ENCODE measurements at places on chromosomes 16 and 17.

DNA sequence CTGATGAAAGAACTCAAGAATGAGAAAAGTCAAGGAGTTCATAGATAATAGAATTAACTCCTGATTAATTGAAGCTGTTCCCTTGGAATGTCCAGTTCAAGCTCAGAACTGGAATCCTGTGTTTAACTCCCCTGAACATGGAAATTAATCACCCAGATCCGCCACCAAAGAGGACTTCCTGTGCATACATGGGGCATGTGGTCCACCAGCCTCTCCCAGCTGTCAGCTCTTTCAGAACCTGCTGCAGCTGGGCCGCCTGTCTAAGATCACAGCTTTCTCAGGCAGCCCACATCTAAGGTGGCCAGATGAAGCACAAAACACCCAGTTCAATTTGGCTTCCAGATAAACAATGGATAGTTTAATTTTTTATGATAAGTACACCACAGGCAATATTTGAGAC lies 203.7 kb upstream of the COX10 start:
- no peak for DNase-seq

GRCh38 chr17:77730376-77730775 lies 228.1 kb upstream of the TNRC6C start:
- no peak for DNase-seq

GRCh38 chr16:29315046-29315445 lies 91.5 kb downstream of the NPIPB11 start:
- DNase-seq: no peak

DNA sequence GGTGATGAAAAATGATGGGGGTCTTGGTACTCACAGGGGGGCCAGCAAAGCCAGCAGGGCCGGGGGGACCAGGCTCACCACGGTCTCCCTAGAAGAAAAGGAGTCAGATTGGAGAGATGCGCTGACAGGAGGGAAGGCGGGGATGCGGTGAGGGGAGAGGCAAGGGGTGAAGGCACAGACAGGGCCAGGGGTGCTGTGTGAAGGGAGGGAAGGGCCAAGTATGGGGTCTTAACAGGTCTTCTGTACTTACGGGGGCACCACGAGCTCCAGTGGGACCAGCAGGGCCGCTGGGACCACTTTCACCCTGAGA lies 11.2 kb downstream of the COL1A1 start:
- no peak for DNase-seq

GRCh38 chr17:19718041-19718612 lies 1.7 kb upstream of the SLC47A2 start:
- no peak for DNase-seq

GRCh38 chr17:50661795-50662391 lies 27.2 kb downstream of the ABCC3 start:
- no peak for DNase-seq

DNA sequence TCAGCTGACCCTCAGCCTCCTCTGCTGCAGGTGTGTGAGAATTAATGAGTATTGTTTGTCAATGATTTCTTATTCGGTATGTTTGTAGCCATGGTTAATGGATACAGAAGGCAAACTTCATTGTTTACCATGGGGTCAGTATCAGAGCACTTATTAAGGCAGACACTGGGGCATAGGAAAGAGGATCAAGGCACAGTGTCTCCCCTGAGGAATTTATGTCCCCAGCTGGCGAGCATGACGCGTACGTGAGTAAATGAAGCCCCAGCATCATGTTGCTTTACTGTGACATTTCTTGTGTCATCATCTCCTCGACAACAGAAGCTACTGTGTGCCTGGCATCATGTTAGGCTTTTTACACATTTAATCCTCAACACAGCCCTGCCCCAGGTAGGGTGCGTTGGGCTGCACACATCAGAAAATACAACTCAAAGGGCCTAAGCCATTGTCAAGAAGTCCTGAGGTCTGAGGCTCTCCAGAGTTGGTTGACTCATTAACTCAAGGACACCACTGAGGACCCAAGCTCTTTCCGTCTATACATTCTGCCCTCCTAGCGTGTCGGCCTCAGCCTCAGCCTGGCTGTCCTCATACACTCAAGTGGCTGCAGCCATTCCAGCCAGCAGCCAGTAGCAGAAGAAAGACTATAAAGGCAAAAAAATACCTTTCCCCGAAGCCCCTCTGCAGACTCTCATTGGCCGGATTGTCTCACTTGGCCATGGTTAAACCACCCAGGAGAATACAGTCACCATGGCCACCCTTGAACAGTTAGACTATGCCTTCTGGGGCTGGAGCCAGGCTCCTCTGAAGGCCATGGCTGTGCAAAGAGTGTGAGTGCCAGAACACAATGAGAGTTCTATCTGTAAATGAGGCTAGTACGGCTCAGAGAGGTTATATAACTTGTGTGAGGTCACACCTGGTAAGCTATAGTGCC lies 13.9 kb upstream of the ZCCHC14 start:
- no peak for DNase-seq

DNA sequence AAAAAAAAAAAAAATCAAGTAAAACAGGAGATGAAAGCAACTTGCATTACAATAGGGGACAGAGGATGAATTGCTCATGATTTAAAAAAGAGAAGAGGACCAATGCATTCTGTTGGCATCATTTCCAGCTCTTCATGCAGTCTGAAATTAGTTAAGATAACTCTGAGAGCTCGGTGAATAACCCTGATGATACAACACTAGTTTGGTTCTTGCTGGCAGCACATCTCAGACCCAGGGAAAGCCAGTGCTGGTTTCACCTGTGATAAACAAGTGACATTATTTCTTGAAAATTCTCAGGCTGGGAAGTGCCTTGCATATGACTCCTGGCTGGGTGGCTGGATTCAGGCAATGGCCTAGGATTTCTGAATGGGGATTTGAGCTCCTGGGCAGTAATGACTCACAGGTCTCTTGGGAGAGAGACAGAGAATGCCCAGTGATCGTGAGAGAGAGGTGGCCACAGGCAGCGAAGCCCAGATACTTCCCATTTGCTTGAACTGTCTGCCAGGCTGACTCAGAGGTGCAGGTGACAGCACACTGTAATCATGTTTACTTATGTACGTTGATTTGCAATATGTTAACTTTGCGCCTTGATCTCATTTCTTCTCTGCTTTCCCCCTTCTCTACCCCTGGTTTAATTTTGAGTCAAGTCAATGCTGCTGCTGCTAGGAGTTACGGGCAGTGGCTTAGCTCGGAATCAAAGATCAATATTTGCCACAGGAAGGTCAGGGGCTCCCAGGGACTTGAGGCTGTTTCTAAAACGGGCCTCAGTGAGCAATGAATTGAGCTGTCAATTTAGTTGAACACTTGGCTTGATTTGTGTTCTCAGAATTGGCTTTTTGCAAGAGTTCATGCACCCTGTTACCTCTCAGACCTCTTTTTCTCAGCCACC lies 27.1 kb downstream of the ARSG start:
- DNase-seq: no peak

GRCh38 chr17:59330053-59330942 lies 1.2 kb upstream of the YPEL2 start:
- no peak for DNase-seq

- no peak for DNase-seq
These were observed 13.4 kb upstream of the TAC4 start for GRCh38 chr17:49861150-49861884.

- DNase-seq: no peak
These were observed 1.8 kb downstream of the UBE2G1 start for GRCh38 chr17:4364622-4365041.

DNA sequence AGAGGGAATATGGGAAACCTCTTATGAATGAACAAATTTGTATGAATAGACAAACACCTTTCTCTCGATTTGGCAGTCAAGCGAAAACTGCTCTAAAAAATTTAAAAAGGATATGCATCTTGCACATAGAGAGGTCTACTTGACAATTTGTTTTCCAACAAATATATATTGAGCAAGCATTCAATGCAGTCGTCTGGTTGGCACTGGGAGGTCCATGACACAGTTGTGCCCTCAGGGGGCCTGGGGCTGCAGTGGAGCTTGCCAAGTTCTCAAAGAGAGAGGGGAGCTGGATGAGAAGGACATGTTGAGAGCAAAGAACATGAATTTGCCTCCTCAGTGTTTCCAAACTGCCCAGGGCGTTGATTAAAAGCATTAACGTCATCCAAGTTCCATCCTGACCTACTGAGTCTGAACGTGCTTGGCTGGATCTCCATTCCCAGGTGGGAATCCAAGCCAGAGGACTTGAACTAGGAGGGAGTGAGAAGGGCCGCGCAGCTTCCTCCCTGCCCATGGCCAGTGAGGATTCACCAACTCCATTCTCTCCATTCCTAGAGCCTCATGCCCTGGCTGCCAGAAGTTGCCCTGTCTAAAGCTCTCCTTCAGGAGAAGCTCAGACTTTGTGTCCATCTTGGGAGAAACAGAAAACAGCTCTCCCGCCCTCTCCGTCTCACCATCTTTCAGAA lies 24.5 kb downstream of the TBX2 start:
- DNase-seq: no peak

DNA sequence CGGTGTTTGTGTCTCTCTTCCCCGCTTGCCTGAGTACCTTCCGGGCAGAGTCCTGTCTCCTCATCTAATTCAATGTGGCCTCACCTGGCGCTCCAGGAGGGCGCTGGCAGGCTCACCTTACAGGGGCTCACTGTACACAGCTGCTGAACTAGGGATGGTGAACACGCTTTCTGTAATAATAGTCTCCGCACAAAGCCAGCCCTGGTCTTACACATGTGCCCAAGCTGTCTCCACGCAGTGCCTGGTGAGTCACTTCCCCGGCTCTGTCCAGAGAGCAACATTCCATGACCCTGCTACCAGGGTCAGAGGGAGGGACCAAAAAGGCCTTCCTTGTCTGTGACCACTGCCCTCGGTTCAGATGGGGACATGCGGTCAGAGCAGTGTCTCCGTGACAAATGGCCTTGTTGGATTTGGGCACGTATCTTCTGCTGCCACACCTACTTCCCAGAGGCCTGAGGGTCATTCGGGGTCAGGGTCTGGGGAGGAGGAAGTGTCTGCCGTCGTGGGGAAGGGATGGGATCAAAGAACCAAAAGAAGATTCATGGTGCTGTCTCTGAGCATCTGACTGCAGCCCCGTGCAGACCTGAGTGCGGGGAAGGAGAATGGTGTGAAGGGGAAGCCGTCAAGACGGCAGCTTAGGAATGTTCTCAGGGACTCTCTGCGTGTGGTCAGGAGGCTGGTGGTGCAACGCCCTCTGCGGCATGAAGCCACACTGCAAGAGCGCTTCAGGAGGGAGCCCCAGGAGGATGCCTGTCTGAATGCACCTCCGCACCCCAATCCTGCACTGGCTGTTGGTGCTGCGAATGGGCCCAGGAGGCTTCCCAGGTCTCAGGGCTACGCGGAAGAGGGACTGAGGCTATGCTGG lies 68.8 kb downstream of the IL21R start:
- no peak for DNase-seq

GRCh38 chr17:57455063-57455914 lies 199.0 kb downstream of the MSI2 start:
- DNase-seq: peak; percentile 65

- DNase-seq: peak; percentile 69
These were observed 13.3 kb upstream of the RPL38 start for GRCh38 chr17:74190154-74190553.

GRCh38 chr17:44552361-44552760 lies 4.9 kb upstream of the FZD2 start:
- DNase-seq: no peak

GRCh38 chr16:4679156-4679849 lies 14.1 kb upstream of the NUDT16L1 start:
- DNase-seq: no peak

GRCh38 chr16:79991969-79992368 lies 391.4 kb upstream of the MAF start:
- no peak for DNase-seq

GRCh38 chr16:48206594-48207242 lies 37.4 kb upstream of the LONP2 start:
- DNase-seq: no peak

DNA sequence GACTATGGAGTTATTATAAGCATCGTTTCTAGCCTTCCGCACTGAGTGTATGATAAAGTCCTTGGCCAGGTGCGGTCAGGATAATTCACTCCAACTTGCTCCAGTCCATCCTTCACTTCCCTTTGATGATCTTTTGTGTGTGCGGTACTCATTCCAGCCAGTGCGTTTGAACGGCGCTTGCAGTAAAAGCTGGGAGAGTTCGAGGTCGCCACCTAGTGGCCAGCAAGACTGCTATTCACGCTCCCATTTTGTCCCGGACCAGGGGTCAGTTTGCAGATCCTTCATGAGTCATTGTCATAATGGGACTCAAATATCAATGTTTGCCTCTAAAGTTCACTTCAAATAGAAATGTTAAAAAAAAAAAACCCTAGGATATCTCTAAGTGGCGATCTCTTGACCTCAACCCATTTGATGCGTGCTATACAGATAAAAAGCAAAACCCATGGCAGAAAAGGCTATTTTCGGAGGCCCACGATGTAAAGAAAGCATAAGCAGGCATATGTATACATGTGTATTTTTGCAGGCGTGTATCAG lies 417.1 kb downstream of the TMEM114 start:
- DNase-seq: peak; percentile 52

- DNase-seq: no peak
These were observed 15.9 kb downstream of the FCSK start for GRCh38 chr16:70470141-70470926.

DNA sequence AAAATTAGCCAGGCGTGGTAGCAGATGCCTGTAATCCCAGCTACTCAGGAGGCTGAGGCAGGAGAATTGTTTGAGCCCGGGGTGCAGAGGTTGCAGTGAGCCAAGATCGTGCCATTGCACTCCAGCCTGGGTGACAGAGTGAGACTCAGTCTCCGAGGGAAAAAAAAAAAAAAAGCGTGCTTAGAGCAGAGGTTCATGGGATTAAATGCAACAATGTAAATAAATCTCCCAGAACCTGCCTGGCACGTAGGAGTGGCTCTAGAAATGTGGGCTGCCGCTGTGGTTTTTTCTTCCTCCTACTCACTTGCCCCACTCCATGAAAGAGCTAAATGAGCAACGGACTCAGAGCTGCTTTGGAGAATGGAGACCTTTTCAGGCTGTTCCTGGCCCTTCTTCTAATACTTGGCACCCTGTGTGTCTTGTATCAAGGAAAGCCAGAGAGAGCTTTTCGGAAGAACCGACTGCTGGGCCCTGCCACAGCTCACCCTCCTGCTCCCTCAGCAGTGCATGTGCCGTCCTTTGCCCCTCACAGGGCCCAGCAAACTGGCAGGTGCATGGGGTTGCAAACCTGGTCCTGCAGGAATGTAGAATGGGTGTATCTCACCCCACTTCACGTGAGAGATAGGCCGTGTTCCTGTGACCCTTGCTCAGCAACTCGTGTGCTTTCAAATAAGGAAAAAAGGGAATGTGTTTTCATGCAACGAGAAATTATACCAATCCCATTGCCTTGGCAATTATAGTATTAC lies 52.0 kb downstream of the LDHD start:
- DNase-seq: no peak

DNA sequence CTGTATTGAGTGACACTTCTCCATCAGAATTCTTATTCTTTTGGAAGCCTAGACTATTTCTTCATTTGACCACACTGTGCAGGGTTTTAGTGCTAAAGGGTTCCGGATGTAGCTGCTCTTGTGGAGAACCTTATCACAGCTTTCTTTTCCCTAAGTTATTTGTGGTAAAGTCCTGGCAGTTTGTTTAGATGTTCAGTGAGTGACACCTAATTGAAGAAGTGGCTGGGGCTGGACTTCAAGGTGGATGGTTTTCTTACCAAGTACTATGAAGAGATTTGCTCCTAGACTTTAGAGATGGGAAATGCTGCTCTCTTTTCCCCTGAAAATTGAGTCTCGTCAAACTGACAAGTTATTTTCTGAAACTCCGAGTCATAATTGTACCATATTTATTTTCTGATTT lies 144.0 kb upstream of the TBX2 start:
- no peak for DNase-seq

- no peak for DNase-seq
These were observed 59.8 kb downstream of the MRM1 start for GRCh38 chr17:36661047-36661666.

GRCh38 chr17:40866838-40867237 lies at the start of gene KRT12:
KRT12 (minus strand) TSS chr17:40867223; CDS start chr17:40867186, 37 bp downstream.
- no peak for DNase-seq

All from putamen (tissue), 1 donor.